GM04504 (cell line): ENCODE measurements at places on chromosomes 6 and 20.

DNA sequence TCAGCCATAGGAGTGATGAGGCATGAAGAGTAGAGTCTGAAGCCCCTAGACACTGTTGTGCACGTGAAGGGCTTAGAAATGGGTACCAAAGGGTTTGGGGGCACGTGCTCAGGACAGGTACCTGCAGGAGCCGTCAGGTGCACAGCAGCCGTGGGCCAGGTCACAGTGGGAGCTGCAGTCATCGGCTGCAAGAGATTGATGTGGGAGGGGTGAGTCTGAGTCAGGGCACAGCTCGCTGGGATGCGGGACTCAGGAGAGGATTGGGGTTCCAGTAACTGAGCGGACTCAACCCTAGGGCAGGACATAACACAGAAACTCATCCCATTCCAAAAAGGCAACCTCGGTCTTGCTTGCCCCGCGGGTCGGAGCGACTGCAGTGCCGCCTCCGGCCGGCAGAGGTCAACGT lies 1.1 kb downstream of the DLK2 start:
- DNase-seq: no peak

- DNase-seq: no peak
Measured at GRCh38 chr6:74249658-74250057, 553.7 kb downstream of the CD109 start.

DNA sequence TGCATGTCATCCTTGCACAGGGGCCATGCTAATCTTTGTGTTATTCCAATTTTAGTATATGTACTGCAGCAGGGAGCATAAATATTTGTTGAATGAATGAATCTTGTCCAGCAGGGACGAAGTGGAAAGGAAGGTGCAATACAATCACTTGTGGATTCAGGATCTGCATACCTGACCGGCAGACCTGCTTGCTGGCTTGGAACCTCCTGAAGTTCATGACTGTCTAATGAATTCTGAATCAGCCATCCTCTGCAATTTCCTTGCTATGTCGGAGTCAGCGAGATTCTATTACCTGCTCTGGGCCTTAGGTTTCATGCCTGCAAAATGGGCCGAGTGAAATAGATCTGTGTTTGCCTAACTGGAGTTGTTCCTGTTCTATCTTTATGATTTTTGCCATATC lies 17.4 kb upstream of the NCOA3 start:
- no peak for DNase-seq

GRCh38 chr6:111819458-111819857 lies 53.8 kb downstream of the FYN start:
- no peak for DNase-seq

DNA sequence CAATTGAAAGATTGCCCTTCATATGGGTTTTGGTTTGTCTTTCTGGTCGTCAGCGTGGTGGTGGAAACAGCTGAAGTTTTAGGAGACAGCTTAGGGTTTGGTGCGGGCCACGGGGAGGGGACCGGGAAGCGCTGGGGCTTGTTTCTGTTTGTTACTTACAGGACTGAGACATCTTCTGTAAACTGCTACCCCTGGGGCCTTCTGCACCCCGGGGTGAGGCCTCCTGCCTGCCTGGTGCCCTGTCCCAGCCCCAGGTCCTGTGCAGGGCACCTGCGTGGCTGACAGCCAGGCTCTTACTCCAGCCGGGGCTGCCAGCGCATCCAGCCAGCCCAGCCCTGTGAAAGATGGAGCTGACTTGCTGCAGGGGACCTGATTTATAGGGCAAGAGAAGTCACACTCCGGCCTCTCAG lies 22.8 kb downstream of the NPEPL1 start:
- no peak for DNase-seq

DNA sequence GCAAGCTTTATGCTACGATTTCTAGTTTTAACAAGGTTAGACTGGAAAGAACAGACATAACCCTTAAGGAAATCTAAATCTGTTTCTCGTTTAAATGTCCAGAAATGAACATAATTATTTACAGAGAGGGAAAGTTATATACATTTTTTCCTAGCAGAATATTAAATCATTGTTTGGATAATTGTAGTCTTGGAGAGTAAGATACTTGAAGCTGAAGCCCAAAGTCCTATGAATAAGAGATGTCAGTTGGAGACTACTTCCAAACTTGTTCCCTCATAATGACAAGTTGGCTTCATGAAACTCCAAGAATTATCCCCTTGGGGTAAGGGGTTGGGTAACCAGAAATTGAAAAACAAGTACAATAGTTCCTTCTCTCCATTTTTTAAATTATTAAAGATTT lies 911.1 kb upstream of the MAN1A1 start:
- no peak for DNase-seq

- peak; percentile 61 for DNase-seq
Measured at GRCh38 chr20:21323640-21324039, 20.5 kb downstream of the XRN2 start.

DNA sequence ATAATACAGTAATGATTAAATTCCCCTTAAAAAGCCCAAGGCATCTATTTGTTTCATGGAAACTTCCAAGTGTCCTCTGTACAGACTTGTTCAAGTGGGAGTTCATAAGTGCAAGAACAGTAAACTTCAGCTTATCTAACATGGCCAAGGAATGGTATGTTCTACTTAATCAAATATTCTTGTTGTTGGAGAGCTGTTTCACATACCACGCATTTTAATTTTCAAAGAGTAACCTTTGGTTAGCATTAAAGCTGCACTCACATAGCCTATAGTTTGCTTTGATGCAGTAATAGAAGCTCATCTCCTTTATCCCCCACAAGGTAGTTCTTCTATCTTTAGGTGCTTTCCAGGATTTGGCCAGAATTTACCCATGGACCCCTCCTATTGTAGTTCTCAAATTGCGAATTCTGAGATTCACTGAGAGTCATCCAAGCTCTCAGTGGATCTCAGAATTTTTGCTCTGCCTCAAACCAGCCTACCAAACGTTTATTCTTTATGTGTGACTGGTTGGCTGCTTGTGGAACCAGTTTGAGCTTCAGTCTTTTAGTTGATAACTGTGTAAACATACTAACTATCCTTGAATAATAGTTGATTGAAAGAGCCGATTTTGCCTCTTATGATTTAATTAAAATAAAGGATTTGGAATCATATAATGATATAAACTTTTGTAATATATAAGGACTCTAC lies 668.0 kb upstream of the FLRT3 start:
- no peak for DNase-seq

DNA sequence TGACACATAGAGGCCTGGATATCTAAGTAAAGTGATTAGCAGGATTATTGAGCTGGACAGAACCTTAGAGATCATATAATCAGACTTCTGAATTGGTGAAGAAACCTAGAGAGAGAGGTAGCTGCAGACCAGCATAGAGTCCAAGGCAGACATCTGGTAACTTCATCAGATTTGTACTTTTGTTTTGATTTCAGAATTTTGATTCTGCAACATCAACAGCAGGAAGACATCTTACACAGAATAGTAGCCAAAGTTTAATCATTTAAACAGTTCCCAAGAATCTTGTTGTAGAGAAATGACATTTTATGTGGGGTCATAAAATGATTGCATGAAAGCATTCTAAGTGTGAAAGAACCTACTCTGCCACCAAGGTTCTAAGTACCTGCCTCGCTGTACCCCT lies 39.4 kb downstream of the RPRD1B start:
- no peak for DNase-seq

DNA sequence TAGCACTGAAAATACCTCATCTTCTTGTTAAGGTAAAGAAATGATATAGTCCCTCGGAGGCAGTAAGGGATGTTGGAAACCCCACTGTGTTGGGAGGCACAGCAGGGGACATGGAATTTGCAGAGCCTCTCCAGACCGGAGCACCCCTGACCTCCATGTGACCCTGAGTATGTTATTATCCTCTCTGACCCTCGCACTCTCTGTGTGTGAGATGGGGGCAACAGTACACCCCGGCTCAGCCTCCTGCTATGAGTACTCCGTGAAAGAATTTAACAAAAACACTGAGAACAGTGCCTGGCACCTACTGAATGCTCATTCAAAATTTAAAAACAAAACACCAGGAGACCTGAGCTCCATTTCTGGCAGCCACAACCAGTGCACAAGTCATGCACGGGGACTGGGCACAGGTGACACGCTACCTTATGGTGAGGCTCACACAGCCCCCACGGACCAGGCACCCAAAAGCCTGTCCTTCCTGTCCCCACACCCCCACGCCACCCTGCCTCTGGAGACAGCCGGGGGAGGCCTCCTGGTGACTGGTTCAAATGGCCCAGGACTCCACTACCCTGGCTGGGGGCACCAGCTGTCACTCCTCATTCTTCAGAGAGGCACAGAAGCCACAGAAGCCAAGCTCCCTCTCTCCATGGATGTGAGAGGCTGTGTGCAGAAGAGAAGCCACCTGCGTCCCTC lies 6.1 kb downstream of the NINL start:
- DNase-seq: no peak

GRCh38 chr6:166386111-166386510 lies 3.4 kb upstream of the MPC1 start:
- no peak for DNase-seq

DNA sequence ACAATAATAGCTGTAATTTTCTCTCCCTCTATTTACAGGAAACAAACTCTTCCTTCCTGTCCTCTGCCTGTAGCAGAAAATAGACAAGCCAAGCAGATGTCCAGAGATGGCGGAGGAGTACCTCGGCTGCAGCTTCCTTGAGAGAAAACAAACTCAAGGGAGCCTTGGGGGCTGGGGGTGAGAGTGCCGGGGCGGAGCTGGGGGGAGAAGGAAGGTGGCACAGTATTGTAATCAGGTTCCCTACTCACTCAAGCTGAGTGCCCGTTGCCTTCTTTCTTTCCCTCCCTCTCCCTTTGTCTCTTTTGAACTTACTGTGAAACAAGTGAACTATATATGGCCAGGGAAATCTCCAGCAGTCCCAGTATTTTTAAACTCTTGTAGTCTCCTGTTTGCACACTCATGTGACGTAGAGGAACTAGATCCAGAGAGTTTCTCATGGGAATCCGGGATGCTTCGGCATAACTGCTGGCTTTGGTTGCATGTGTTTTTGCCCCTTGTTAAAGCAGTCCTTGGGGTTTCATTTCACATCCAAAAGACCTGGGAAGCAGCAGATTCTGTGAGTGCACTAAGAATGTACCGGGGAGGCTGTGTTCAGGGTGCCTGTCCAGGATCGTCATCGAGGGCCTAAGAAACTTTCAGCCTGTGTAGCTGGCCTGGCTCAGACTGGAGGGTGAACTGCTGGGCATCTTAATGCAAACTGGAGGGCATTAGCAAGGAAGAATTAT lies 44.6 kb upstream of the HDDC2 start:
- DNase-seq: no peak

DNA sequence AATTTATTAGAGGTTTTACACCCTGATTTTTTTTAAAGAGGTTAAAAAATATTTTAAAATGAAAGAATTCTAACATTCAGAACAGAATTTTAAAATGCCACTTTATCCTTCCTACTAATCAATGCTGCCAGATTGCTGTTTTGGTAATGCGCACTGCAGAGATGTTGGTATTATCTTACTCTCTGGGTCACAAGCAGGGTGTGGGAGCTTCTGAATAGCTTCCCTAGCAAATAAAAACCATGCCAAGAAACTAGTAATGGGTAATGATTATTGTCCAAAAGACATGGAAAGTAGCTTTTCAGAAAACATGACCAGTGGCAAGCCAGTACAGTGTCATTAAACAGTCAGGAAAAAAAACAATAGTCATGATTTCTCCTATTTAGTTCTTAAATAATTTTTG lies 205.4 kb downstream of the TPBG start:
- DNase-seq: no peak

GRCh38 chr6:151239603-151240035 lies at the start of gene AKAP12:
Gene AKAP12, plus strand, starts transcription at chr6:151239967. Its CDS starts 596 bp downstream, at chr6:151240563.
- no peak for DNase-seq

DNA sequence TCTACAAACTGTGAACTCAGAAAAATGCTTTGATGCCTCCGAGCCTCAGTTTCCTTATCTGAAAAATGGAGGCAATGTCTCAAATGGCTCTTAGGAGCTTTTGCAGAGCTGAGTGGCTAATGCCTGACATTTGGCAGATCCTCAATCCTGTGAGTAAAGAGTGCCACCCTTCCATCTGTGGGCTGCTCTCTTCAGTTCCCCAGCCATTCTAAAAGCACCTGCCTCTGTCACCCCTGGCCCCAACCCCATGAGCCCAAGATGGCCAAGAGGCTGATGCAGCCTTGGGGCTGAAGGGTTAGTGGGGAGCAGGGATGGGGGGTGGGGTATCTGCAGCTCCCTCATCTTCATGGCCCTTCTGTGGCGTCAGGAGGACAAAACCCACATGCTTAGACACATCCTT lies 14.5 kb upstream of the GUCA1A start:
- no peak for DNase-seq

DNA sequence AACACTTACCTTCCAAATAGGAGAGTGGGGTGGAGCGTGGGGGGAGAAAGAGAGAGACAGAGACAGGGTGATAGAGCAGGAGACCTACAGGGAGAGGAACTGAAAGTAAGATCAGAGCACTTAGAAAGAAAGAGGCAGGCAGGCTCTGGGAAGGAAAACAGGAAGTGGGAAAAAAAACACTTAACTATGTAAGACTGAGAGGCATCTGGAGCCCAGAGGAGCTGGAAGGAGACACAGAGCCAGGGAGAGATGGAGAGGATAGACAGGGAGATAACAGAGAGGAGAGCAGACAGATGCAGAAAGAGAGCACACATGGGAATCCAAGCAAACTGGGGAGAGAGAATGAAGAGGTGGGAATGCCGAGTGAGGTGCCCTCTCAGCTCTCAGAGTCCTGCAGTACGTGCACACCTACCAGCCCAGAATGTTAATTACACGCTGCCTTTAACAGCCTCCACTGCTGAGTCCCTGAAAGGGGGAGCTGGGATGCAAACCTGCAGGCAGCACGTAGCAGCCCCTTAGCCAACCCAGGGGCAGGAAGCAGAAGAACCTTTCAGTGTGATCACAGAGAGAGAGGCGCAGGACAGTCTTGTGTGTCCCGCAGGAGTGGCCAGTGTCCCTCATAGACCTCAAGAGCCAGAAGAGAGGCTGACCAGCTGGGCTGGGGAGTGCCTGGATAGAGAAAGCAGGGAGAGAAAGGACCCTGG lies 132.7 kb upstream of the LRFN2 start:
- DNase-seq: peak; percentile 41

DNA sequence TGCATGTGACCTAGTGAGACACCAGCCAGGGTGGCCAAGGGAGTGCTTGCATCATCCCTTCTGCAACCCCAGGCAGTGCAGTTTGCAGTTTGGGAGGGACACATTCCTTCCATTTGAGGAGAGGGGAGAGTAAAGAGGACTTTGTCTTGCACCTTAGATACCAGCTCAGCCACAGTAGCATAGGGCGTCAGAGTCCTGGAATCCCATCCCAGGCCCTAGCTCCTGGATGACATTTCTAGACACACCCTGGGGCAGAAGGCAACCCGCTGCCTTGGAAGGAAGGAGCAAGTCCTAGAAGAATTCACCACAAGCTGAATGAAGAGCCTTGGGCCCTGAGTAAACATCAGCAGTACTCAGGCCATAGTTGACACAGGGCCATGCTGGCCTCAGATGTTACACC lies 680.4 kb upstream of the IMPG1 start:
- DNase-seq: no peak
